ENCODE measurements at places on chromosomes 6 and 20.

DNA sequence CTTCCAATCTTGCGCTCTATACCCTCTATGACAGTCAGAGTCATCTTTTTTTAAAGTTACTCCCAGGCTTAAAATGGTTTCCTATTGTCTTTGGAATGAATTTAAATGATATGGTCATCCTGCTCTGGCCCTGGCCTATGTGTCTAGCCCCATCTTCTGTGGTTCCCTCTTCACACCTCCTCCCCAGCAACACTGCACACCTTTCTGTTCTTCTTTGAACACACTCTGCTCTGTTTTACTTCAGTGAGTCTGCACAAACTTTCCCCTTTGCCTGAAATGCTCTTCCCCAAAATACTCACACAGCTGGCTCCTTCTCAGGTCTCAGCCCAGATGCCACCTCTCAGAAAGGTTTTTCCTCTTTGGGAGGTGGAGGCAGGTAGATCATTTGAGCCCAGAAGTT, 132.7 kb downstream of the FYN start:
- DNase-seq, result no peak

DNA sequence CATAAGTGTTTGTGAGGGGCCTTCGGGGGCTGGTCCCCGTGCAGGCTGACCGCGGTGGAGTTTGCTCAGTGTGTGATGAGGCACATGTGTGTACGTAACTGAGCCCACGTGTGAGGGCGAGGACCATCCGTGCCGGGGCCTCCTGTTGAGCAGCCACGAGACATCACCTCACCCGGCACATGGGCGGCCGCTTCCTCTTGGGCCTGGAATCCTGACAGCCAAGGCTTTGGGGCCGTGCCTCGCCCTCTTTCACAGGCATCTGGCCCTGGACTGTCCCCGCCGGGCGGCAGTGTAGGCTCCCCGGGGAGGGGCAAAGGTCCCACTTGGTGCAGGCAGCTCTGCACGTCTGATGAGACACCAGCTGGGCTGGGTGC, 202.3 kb downstream of the DLL1 start:
- no peak for DNase-seq

GRCh38 chr6:109743739-109744138, 52.6 kb downstream of the FIG4 start:
- no peak for DNase-seq

DNA sequence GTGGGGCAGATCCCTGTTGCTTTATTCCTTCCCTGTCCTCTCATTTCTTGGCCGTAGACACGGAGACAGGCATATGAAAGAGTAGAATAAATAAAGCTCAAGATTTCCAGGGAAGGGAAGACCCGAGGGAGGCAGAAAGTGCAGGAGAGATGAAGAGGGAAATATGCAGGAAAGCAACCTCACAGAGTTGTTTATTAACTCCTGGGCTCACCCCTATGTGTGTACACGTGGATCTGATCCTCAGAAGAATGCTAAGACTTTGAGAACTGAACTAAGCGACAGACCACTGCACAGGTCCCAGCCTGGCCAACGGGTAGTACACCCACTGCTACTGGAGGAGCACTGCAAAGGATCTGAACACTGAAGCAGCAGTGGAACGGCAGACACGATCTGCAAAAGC, 156.2 kb downstream of the KIF16B start:
- DNase-seq, result no peak

DNA sequence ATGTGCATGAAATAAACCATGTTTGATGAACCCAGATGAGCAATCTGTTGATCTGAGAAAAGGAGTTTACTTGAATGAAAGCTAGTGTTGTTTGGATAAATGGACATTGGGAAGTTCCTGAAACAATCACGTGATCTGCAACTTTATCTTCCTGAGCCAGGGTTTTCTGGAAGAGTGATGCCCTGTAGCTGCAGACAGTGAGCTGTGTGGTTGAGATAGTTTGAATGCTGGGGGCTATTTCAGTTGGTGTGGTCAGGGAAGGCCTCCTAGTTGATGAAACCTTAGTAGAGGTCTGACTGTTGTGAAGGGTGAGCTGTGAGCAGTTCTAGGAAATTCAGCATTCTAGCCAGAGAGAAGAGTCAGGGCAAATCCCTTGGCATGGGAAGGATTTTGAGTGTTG, 643.7 kb downstream of the UTRN start:
- DNase-seq, result no peak

GRCh38 chr20:62043131-62043914, 22.4 kb downstream of the TAF4 start:
- no peak for DNase-seq

DNA sequence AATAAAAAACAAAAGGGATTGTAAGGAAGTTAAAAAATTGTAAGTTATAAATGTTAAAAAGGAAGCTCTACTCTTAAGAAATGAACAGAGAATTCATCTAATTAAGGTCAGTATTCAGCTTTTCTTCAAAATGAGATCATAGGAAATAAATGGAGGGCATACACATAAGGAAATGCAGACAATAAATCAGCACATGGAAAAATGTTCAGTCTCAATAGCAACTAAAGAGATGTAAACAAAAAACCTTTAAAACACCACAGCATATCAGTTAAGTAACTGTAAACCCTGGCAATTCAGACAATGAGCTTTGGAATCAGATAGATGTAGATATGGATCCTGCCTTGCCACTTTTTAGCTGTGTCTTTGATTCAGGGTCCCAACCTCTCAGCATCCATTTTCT, 24.0 kb upstream of the CLIC5 start:
- DNase-seq, result no peak

DNA sequence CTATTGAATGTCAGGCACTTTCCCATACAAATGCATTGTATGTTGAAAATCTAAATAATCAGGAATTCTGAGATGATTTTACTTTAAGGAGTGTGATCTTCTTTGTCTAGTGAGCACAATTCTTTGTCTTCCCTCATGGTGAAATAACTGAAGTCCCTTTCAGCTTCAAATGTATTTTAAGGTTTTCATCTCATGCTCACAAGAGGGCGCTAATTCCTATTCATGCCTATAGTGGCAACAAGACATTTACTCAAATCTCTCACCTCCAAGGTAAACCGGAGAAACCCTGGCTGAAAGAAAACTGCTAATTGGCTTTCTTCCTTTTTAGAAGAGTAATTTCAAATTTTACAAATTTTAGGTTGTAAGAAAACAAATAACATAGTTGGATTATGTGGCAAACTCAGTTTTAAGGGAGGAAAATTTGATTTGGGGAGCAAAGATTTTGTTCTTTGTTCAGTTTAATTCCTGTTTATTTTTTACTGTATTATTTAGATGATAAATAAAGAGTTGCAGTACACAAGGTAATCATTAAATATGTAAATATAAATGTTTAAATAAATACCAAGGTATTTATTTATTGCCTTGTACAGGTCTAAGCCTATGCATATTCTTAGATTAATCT, 69.1 kb downstream of the SLC35F1 start:
- peak; percentile 7 for DNase-seq

DNA sequence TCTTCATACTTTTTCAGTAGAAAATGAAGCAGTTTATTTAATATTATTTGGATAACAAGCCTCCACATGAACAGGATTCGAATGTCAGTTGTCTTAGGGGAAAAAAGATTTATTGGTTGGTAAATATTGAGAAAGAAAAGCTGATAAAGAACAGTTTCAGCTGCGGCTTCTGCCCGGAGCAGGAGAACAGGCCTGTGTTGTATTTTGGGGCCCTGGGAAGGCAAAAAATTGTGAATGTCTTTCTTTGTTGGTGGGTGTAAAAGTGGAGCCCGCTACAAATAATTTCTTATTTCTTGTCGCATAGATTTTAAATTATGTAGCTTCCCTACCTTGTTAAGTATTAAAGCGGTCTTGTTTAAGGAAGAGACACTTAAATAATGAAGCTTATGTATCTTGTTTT, 90.5 kb upstream of the PAX1 start:
- DNase-seq, result no peak

GRCh38 chr6:24052590-24052961, 73.4 kb upstream of the NRSN1 start:
- DNase-seq, result no peak

DNA sequence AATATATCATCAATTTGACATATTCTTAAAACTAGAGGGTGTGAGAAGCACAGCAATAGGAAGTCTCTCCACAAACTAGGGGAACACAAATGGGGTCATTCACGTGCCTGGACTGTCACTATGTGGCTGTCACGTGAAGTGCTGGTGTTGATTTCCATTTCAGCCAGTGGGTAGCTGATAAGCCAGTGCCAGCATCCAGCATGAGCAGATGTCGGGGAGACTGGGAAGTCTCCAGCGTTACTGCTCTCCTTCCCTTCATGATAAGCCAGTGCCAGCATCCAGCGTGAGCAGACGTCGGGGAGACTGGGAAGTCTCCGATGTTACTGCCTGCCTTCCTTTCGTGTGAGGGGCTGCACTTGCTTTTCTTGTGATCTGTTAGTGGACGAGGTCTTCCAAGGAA, 5.6 kb upstream of the SLC17A9 start:
- no peak for DNase-seq

DNA sequence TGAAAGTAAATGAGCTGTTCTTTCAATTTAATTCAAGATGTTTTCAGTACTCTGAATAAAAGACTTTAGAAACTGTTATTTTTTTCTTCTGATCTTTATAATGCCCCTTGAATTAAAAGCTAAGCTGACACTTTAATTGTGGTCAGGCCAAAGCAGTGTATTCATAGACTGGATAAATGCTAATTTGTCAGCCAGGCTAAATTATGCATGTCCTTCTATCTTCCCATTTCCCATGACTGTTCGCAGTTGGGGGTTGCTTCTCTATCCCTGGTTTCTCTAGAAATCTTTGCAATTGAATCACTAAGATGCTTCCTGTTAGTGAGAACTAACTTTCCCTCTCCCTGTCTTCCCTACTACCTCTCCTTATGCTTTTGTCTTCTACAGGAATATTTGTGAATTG, 396.2 kb downstream of the RFPL4B start:
- no peak for DNase-seq

DNA sequence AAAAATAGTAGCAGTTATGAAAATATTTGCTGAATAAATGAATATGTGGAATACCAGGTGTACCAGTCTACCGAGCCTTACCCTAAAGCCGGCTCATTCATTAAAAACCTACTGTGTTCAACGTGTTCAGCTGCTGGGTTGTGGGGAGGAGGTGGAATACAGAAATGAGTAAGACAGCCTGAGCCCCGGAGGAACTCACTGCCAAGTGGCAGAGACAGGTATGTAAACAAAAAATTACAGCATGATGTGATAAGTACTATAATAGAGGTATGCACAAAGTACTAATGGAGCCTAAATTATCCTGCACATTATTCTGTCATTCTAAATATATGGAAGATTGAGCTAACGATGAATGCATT, 6.8 kb upstream of the ADTRP start:
- no peak for DNase-seq

DNA sequence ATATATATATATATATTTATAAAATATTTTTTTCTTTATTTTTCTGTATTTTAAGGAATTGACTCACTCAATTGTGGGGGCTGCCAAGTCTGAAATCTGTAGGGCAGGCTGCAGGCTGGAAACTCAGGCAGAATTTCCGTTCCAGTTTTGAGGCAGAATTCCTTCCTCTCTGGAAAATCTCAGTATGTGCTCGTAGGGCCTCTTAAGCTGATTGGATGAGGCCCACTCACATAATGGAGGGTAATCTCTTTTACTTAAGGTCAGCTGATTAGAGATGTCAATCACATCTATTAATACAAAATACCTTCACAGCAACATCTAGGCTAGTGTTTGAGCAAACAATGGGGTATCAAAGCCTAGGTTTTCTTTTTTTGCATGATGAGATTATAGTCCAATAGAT, 244.7 kb upstream of the RNF24 start:
- no peak for DNase-seq

GRCh38 chr20:5000263-5001173, 792 bp downstream of the SLC23A2 start:
- peak; percentile 39 for DNase-seq

DNA sequence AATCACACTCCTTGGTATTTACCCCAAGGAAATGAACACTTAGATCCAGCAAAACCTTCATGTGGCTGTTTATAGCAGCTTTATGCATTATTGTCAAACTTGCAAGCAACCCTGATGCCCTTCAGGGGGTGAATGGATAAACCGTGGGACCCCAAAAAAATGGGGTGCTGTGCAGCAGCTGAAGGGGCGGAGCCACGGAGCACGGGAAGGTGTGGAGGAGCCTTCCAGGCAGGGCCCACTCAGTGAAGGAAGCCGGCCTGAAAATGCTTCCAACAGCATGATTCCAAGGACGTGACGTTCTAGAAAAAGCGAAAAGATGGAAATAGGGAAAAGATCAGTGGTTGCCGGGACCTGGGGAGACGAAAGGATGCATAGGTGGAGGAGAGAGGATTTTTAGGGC, 25.6 kb upstream of the FRMD1 start:
- DNase-seq, result no peak

GRCh38 chr6:96521644-96522464, at the start of gene UFL1:
Gene UFL1, plus strand, starts transcription at chr6:96521806. Its CDS starts 68 bp downstream, at chr6:96521874.
- DNase-seq, result peak; percentile 94

DNA sequence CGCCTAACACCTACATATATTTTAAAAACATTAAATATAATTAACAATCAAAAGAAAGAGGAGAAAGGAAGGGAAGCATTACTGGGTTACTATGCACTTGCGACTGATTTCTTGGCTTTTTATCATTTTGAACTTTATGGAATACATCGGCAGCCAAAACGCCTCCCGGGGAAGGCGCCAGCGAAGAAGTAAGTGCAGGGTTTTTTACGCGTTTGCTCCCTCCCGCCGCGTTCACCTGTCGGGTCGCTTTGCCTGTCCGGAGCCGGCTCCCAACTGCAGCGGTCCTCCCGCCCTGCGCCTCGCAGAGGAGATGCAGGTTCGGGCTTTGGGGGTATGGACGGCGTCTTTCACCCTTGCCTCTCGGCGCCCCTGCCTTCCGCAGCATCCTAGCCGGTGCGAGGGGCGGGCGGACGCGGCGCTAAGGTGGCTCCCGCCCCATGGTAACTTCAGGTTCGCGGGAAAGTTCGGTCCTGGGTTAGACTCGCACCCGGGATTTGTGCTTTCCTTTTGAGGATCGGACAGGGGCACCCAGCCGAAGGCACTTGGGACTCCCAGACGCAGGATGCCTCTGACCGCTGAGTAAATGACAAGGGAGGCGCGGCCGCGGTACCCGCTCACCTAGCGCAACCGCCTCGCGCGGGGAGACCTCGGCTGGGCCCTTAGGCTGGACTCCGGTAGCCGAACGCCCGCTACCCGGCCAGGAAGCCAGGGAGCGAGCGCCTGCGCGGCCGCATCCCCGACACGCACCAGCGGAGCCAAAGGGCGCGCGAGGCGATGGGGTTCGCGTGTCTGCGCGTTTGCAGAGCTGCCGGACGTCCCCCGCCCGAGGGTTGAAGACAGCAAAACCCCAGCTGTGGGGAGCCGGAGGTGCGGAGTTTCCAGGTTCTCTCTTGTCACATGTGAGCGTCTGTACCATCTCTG, 891 bp downstream of the RSPO3 start:
- no peak for DNase-seq

- DNase-seq, result no peak
Observed at GRCh38 chr6:150878347-150879213, 13.1 kb downstream of the MTHFD1L start.
